Left hindlimb (tissue), 1 donor: ENCODE measurements at places on chromosomes 4 and X.

- no peak for DNase-seq
Observed at GRCh38 chr4:73908965-73909364, 39.8 kb downstream of the CXCL1 start.

- DNase-seq: no peak
Observed at GRCh38 chr4:43776371-43776770, 672.2 kb downstream of the KCTD8 start.

DNA sequence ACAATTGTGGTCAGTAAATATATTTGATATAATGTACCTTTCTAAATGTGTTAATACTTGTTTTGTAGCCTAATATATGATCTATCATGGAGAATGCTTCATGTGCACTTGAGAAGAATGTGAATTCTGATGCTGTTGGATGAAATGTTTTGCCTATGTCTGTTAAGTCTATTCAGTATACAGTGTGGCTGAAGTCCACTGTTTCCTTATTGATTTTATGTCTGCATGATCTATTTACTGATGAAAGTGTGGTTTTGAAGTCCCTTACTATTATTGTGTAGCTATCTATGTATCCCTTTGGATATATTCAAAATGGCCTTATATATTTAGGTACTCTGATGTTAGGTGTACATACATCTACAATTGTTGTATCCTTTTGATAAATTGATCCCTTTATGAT is 515.8 kb upstream of the EPHA5 start:
- no peak for DNase-seq

- DNase-seq: peak; percentile 22
Observed at GRCh38 chr4:190018201-190018920, 8.7 kb downstream of the FRG2 start.

- no peak for DNase-seq
Observed at GRCh38 chr4:88616275-88617150, 24.2 kb downstream of the HERC3 start.

DNA sequence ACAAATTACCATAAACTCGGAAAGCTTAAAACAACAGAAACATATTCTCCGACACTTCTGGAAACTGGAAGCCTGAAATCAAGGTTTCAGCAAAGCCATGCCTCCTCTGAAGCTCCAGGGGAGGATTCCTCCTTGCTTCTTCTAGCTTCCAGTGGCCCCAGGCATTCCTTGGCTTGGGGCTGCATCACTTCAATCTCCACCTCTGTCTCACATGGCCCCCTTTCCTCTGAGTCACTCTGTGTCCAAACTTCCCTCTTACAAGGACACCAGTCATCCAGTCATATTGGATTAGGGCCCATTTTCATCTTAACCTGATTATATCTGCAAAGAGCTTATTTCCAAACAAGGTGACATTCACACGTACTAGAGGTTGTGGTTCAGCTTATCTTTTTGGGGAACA is 17.3 kb downstream of the PARM1 start:
- DNase-seq: no peak

- DNase-seq: no peak
Observed at GRCh38 chr4:72846280-72847111, 223.0 kb downstream of the COX18 start.

DNA sequence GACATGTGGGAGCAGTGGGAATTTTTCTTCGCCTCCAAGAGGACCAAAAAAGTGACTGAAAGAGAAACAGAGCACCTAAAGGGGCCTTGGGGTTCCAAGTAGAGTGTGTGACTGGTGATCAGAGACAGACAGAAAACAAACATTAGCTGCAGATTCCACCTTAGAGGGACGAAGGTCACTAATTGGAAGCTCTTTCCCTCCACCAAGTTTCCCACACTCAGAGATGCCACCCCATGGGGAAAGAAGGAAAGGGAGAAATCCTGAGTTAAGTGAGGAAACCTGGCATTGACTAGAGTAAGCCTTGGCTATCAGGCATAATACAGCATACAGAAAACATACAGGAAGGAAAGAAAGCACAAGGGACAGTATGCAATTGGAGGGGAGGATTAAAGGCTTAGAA is 90.9 kb downstream of the HNRNPD start:
- no peak for DNase-seq

- DNase-seq: no peak
Observed at GRCh38 chr4:128830906-128831503, 21.5 kb downstream of the JADE1 start.

GRCh38 chr4:92060333-92060732 is 243.4 kb upstream of the GRID2 start:
- no peak for DNase-seq

- no peak for DNase-seq
Observed at GRCh38 chrX:43868791-43869190, 13.5 kb downstream of the MAOB start.
